ENCODE measurements at places on chromosomes 2 and 18.

- DNase-seq = no peak
These were observed 36.1 kb downstream of the MROH2A start for GRCh38 chr2:233814056-233814835.

GRCh38 chr2:23207871-23208270 is 177.1 kb upstream of the KLHL29 start:
- DNase-seq = no peak

DNA sequence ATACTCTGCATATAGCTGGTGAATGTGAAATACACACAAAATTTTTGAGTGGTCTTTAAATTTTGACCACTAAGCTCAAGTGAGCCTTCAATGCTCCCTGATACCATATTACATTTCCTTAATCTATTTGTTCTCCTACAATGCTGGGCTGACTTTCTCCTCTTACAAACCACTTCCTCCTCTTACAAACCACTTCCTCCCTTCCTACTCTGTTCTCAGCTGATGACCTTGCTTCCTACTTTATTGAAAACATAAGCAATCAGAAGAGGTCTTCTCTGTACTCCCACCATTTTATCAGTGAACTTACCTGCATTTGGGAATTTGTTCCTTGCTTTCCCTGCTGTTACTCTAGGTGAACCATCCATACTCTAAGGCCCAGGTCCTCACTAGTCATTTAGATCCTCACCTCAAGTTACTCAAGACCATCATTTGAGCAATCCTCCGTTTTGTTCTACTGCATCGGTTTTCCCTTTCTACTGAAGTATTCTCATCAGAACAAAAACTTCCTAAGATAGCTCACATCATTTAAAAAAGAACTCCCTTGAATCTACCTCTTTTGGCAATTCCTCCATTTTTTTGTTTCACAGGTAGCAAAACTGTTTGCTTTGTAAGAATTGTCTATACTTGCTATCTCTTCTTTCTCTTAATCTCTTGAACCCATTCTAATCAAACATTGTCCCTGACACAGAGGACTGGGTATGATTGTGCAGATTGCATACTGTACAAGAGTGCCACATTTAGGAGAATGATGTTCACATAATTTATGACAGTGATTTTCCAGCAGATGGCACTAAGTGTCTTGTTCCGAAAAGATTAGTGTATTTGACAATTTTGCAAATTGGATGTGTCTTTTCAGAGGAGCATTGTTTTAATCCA is 96.5 kb downstream of the EPB41L5 start:
- DNase-seq = peak; percentile 83

- DNase-seq = no peak
These were observed 147.6 kb upstream of the COPS8 start for GRCh38 chr2:236938126-236938525.

DNA sequence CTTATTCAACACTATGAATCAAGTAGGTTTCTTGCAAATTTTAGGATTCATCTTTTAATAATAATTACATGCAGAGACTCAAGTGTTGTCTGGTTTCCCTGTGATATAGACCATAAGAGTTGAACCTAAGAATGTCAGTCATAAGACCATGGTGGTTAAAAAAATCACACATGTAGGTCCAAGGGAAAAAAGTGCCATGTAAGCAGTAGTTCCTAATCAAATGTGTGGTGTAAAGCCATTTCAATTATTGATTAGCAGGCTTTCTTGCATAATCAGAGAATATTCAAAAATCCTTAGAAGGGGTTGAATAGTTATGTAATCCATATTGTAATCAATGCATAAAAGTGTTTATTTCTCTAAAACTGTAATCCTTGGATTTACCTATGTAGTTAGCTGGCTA is 93.8 kb downstream of the DCC start:
- DNase-seq = no peak

DNA sequence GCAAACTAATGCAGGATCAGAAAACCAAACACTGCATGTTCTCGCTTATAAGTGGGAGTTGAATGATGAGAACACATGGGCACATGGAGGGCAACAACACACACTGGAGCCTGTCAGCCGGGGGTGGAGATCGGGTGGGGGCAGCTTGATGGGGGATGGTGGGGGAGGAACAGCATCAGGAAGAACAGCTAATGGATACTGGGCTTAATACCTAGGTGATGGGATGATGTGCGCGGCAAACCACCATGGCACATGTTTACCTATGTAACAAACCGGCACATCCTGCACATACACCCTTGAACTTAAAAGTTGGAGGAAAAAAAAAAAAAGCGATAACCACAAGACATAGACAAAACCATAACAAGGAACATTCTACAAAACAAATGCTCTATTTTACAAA is 10.4 kb downstream of the CHMP3 start:
- DNase-seq = no peak

- no peak for DNase-seq
These were observed 976.1 kb upstream of the GYPC start for GRCh38 chr2:125679903-125680302.

DNA sequence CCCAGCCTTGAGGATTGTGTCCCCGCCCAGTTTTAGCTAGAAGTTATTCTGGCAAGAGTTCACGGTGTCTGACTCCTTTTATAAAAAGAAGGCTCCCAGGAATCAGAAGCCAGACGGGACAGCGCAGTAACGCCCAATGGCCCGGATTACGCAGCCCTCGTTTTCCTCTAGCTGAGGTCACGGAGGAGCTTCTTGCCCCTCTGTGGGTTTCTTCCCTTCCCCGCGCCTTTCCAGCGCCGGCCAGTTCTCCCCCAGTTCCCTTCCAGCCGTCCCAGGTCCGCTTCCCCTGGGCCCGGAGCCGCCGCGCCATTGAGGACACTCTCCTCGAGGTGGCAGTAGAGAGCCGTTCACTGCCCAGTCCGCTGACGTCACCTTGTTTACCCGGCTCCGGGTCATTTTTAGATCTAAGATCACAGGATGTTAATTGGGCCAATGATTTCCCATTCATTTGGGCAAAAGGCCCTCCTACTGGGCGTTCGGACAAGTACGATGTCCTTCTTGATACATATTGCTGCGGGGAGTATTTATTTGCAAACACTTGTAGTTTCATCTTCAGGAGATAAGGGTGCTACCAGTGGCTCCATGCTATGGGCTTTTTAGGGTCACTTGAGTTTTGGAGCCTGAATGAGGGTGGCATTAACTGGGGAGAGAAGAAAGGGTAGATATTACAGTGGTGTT is 81.5 kb upstream of the PPM1B start:
- DNase-seq = no peak

GRCh38 chr18:62796216-62796621 is 80.9 kb downstream of the PHLPP1 start:
- DNase-seq = no peak

DNA sequence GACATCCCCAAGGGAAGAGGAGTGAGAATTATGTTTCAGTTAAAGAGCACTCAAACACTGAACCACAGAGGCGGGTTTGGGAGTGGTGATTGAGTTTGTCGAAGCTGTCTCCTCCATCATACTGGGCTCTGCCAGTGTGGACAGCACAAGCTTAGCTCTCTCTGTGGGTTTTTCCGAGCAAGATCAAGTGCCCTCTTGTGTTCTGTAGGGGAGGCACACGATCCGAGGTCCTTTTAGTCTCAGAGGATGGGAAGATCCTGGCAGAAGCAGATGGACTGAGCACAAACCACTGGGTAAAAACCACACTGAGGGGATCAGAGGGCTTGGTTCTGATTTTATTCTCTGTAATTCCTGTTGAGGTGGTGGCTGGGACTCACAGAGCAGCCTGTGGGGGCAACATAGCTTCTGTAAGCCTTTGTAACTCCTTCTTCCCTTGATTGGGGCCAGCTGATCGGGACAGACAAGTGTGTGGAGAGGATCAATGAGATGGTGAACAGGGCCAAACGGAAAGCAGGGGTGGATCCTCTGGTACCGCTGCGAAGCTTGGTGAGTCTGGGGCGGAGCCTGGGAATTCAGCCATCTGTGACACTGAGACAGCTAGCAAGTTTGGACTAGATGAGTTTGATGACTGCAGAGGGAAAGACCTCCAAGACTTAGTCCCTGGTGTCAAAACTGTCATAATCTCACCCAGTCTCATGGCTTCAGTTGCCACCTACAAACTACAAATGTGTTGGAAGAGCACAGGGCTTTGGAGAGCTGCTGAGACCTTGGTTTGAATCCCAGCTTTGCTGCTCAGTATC is 2.0 kb downstream of the NAGK start:
- DNase-seq = no peak

GRCh38 chr2:160267692-160268091 is 67.6 kb upstream of the ITGB6 start:
- DNase-seq = no peak

DNA sequence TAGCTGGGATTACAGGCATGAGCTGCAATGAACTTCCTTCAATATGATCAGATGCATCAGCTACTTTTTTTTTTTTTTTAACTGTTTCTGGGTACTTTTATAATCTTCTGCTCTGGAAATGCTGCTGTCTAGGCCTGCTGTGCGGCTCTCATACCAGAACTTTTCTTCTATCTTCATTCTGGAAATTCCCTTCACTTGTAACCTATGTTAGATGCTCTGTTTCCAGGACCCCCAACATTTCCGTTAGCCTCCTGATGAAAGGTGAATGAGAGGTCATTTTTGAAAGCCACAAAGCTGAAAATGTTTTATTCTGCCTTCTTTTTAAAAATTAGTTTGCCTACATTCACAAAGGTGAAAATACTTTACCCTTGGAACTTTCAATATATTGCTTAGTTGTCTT is 8.6 kb downstream of the AGFG1 start:
- DNase-seq = no peak

- no peak for DNase-seq
These were observed 194.3 kb downstream of the RTP5 start for GRCh38 chr2:242063850-242064249.

GRCh38 chr2:190766595-190766994 is 114.0 kb upstream of the GLS start:
- no peak for DNase-seq

- DNase-seq = no peak
These were observed 585.7 kb upstream of the GCFC2 start for GRCh38 chr2:76296438-76296837.

DNA sequence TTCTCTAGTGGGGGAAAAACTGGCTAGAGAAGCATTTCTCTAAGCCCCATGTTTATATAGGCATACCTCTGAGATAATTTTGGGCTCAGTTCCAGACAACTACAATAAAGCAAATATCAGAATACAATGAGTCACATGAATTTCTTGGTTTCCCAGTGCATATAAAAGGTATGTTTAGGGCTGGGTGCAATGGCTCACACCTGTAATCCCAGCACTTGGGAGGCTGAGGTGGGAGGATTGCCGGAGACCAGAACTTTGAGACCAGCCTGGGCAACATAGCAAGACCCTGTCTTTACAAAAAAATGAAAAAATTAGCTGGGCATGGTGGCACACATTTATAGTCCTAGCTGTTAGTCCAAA is 22.2 kb downstream of the TSN start:
- no peak for DNase-seq

DNA sequence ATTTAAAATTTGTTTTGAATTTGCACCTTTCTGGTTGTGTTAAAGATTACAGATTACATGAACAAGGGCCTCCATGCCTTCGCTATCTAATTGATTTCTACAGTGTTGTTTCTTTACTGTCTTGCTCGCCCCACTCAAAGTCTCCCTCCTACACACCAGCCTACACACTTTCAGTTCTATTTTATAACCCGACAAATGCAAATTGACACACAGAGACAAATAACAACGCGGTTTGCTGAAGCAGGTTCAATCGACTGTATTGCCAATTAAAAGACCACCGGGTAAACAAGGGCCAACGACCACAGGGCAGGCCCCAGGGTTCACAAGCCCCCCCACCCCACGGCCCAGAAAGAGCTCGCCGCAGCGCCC is 869 bp downstream of the STARD7 start:
- no peak for DNase-seq

DNA sequence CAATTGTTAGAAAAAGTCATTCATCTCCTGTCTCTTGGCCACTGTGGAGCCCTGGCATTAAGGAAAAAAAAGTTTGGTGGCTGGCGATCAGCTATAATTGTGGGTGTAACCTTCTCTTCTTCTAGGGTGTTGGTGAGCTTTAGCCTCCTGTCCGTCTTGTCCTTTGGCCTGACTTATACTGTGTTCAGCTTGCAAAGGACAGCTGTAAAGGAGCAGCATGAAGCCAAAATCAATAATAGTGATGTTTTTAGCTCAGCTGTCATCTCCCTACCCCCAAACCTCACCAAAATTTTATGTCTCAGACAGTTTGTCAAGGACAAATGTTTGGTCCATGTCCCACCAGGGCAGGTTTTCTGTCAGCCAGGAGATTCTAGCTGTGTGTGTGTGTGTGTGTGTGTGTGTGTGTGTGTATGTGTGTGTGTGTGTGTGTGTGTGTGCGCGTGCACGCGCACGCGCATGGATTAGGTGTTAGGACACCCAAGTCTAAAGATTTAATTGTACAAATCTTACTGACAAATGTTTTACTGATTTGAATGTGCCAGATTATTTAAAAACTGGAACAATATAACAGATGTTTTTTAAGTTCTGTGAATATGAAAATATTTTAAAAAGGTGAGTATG is 109.2 kb downstream of the PTPRM start:
- no peak for DNase-seq

GRCh38 chr2:217713395-217714286 is 289.2 kb downstream of the TNS1 start:
- peak; percentile 44 for DNase-seq

DNA sequence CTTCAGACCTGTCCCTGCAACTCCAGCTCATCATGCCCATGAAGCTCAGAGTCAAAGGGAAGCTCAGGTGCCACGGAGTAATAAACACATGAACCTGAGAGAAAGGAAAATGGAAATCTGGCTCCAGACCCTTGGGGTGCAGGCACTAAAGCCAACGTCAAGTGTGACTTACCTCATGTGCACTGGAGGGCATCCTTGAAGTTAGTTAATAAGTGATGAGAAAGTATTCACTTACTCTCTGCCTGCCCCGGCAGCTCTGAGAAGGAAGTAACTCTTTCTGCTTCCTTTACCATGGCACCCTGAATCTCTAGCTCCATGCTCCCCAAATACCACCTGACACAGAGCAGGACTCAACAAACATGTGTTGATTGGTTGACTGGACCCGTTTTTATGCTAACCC is 21.4 kb upstream of the AGAP1 start:
- no peak for DNase-seq

DNA sequence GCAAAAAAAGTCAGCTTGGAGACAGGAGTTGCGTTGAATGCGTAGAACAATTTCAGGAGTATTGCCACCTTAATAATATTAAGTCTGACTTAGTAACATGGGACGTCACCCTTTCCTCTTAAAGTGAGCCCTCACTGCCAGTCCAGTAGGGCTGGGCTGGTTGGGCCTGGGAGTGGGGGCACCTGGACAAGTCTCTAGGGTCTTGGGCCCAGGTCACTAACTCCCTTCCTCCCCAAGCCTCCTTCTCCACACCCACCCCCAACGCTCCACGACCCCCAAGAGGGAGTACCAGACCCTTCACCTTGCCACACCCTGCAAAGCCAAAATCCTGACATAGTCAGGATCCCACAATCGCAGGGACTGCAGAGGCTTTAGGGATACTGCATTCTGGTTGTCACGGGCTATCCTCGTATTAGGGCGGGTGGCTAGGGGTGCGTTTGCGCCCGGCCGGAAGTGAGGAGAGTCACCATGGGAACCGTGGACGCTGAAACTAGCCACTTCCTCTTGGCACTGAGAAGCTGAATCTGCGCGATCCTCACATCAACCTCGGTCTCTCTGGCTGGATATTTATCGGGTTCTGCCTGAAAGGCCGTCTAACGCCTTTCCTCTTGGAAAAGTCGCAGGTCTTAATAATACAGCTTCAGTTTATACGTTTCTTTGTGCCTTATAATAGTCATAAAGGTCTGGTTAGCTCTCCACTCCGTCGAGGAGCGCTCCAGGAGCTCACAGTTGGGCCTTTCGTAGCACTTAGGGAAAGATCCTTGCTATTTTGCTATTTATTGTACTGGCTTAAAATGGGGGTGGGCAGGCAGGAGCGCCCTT is 10.3 kb upstream of the CXXC1 start:
- DNase-seq = peak; percentile 33

All from SIG-M5 (cell line).